ENCODE measurements at places on chromosomes 12 and 14. TPM values are rescaled to one million over a fixed set of nuclear protein-coding genes. Genes with fewer than 3 reads are reported as not detected.

The HCAR1 gene
- 0.16 TPM for total RNA-seq

The GPRC5D gene
- 4.7 TPM for total RNA-seq

The TGM1 gene
- total RNA-seq, result 2.5 TPM

The SETD1B gene
- 6.9 TPM for total RNA-seq

The APPL2 gene
- 19.5 TPM for total RNA-seq

The ITGB7 gene
- total RNA-seq, result 0.44 TPM

The MYO1H gene
- total RNA-seq, result 0.41 TPM

The OTOGL gene
- total RNA-seq, result 0.05 TPM

The PARPBP gene
- 1.6 TPM for total RNA-seq

The CIT gene
- total RNA-seq, result 23.5 TPM

The FITM1 gene
- 0.43 TPM for total RNA-seq

The MLXIP gene
- 24.6 TPM for total RNA-seq

The MMP19 gene
- total RNA-seq, result 2.2 TPM

The MORN3 gene
- total RNA-seq, result 0.25 TPM

The SLC39A5 gene
- total RNA-seq, result 1.2 TPM

The AQP5 gene
- total RNA-seq, result not detected

The EID3 gene
- 3.0 TPM for total RNA-seq

The BATF gene
- not detected for total RNA-seq

The KRT72 gene
- not detected for total RNA-seq

The RFX4 gene
- total RNA-seq, result 20.4 TPM

The BHLHE41 gene
- 0.14 TPM for total RNA-seq

The CLEC1B gene
- total RNA-seq, result 0.62 TPM

The UNG gene
- total RNA-seq, result 33.2 TPM

The VPS29 gene
- total RNA-seq, result 110 TPM

The WNT1 gene
- total RNA-seq, result not detected

The ADGRD1 gene
- total RNA-seq, result 18.0 TPM

The ADCY4 gene
- total RNA-seq, result 4.7 TPM

The DEPDC4 gene
- 3.6 TPM for total RNA-seq

The MDP1 gene
- total RNA-seq, result 35.7 TPM

The ASCL1 gene
- total RNA-seq, result 11.4 TPM

The FIGNL2 gene
- total RNA-seq, result 0.46 TPM

The SLC17A8 gene
- 0.76 TPM for total RNA-seq

The NRXN3 gene
- 3.0 TPM for total RNA-seq

The FLRT2 gene
- total RNA-seq, result 8.7 TPM

The JKAMP gene
- 52.1 TPM for total RNA-seq

The SMOC1 gene
- total RNA-seq, result 2.5 TPM

The TCTN1 gene
- total RNA-seq, result 49.1 TPM

The OR4K14 gene
- total RNA-seq, result not detected

The CLEC2D gene
- 2.0 TPM for total RNA-seq

The KRT75 gene
- 0.34 TPM for total RNA-seq

The ARHGDIB gene
- total RNA-seq, result 0.11 TPM

The TRIP11 gene
- total RNA-seq, result 32.5 TPM

The FBXO33 gene
- total RNA-seq, result 18.7 TPM

The IFNG-AS1 gene
- 0.25 TPM for total RNA-seq

The CPNE6 gene
- total RNA-seq, result 0.98 TPM

The DTX1 gene
- 31.7 TPM for total RNA-seq

The SDR9C7 gene
- total RNA-seq, result 0.24 TPM

The STXBP6 gene
- 35.1 TPM for total RNA-seq

The ARG2 gene
- 24.1 TPM for total RNA-seq

The POTEM gene
- total RNA-seq, result not detected

The AQP6 gene
- total RNA-seq, result 0.19 TPM

The TAMALIN gene
- 45.8 TPM for total RNA-seq

The PPP1R1A gene
- 21.0 TPM for total RNA-seq

All from motor neuron (in vitro differentiated cells).